ENCODE measurements at places on chromosomes 6 and 20. TPM values are rescaled to one million over a fixed set of nuclear protein-coding genes. Genes with fewer than 3 reads are reported as not detected.
A peak's percentile ranks its signal among the peaks of the same experiment; 100 is the strongest.

BLOC1S5 gene
- 33.7 TPM for polyA plus RNA-seq

DDO gene
- not detected for polyA plus RNA-seq

GHRH gene
- polyA plus RNA-seq, result not detected

PRL gene
- polyA plus RNA-seq, result 2.4 TPM

TRMT11 gene
- 9.4 TPM for polyA plus RNA-seq

MYL9 gene
- polyA plus RNA-seq, result not detected

GRCh38 chr20:62858058-62858830 lies 3.4 kb downstream of the TCFL5 start:
- no peak overlapping the region for H3K4me3 ChIP-seq
- no peak for DNase-seq
- H3K4me1 ChIP-seq, result peaks cover 17% of the 10 kb centered on the region
- H3K27ac ChIP-seq, result no peak overlapping the region
- H3K36me3 ChIP-seq, result peaks cover 15% of the 10 kb centered on the region
- H3K27me3 ChIP-seq, result no peaks in the 10 kb centered on the region

DNA sequence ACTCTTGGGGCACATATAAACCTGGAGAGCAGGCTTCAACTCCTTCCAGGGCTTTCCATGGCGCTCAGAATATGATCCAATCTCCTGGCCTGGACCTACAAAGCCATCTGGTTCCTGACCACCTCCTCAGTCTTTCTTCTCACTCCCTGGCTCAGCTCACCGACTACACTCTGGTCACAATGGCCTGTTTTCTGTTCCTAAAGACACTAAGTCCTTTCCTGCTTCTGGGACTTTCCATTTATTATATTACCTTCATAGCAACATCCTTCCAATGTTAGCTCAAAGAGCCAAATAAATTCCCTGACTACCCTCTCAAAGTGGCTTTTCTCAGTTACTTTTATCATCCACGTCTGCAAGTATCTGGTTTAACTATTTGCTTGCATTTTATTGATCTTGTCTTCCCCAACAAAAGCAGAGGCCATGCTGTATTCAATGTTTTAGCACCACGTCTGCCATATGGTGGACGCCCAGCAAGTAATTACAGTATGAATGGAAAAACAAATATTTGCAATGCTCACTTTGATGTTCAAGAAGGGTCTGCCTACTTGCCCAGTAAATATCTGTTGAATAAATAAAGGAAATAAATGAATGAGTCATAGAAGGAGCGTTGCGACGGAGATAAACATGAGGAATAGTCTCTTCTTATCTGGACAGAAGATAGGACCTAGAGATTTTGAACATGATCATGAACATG lies 328.4 kb downstream of the ESR1 start:
- H3K27me3 ChIP-seq, result no peaks in the 10 kb centered on the region
- peaks cover 35% of the 10 kb centered on the region for H3K36me3 ChIP-seq
- peak overlapping the region; percentile 44 for H3K27ac ChIP-seq

- peak overlapping the region; percentile 63 for H3K27ac ChIP-seq
- H3K4me3 ChIP-seq, result no peak overlapping the region
- no peak for DNase-seq
- H3K4me1 ChIP-seq, result no peaks in the 10 kb centered on the region
- no peaks in the 10 kb centered on the region for H3K36me3 ChIP-seq
Measured at GRCh38 chr6:6331393-6331792, 10.9 kb upstream of the F13A1 start.

DNA sequence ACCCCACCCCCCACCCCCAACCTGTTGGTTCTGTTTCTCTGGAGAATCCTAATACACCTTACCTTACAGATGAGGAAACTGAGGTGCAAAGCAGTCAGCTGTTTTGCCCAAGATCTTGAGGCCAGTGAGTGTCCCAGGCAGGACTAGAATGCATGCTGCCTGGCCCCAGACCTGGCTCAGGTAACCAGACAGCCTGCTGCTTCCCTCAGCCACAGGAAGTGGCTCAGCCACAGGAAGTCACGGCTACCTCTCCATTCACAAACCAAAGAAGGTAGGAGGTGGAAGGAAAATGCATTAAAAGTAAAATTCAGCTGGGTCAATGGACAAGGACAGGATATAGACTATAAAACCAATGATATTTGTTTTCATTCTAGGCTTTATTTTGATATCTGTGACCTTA lies 517.6 kb downstream of the CD83 start:
- peaks cover 8% of the 10 kb centered on the region for H3K27me3 ChIP-seq
- no peak for DNase-seq
- H3K4me1 ChIP-seq, result peaks cover 47% of the 10 kb centered on the region
- peak overlapping the region; percentile 75 for H3K4me3 ChIP-seq
- H3K36me3 ChIP-seq, result no peaks in the 10 kb centered on the region

GRCh38 chr6:37442416-37443215 lies 9.6 kb downstream of the CMTR1 start:
- H3K4me3 ChIP-seq, result peak overlapping the region; percentile 66
- H3K36me3 ChIP-seq, result peaks cover 33% of the 10 kb centered on the region
- H3K4me1 ChIP-seq, result peaks cover 25% of the 10 kb centered on the region
- peak overlapping the region; percentile 69 for H3K27ac ChIP-seq
- no peak for DNase-seq

GRCh38 chr20:34458631-34459030 lies 57.6 kb upstream of the DYNLRB1 start:
- peaks cover 73% of the 10 kb centered on the region for H3K36me3 ChIP-seq
- H3K4me1 ChIP-seq, result peaks cover under 1% of the 10 kb centered on the region
- peak overlapping the region; percentile 47 for H3K27ac ChIP-seq
- DNase-seq, result no peak

- DNase-seq, result no peak
- no peak overlapping the region for H3K4me3 ChIP-seq
- H3K4me1 ChIP-seq, result no peaks in the 10 kb centered on the region
- peaks cover 22% of the 10 kb centered on the region for H3K27me3 ChIP-seq
Measured at GRCh38 chr20:57317316-57317788, 12.3 kb upstream of the SPO11 start.

- DNase-seq, result no peak
- H3K27me3 ChIP-seq, result no peaks in the 10 kb centered on the region
- H3K4me3 ChIP-seq, result no peak overlapping the region
- H3K36me3 ChIP-seq, result no peaks in the 10 kb centered on the region
Measured at GRCh38 chr6:89618026-89618425, 20.5 kb downstream of the LYRM2 start.

DNA sequence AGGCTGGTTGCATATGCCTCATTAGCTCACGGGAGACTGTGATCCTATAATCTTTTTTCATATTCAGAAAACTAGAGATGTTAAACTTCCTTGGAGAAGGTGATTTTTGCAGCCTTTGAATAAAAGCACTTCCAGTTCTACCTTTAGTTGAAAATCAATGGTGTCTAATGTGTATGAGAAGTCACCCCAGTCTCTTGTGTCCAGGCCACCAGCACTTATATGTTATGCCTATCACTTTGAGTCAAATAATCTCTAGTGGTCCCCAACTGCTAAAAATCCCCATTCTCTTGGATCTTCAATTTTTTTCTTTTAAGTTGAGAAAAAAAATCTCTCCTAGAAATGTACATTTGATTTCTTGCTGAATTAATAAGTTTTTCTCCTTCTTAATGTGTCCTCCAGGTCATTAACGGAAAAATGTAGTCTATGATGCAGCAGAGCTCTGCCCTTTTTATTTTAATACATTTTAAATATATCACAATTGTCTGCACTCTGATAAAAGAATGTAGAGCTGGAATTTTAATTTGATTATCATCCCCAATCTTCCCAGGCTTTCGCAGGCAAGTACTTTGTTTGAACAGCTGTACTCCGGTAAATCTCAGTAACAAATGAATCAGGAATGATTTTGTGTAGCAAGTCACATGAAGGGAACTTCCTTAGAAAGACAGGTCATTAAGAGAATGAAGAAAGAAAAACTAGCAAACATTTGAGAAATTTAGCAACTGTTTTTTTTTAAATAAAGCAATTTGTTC lies 147.0 kb downstream of the SOX4 start:
- H3K4me1 ChIP-seq, result no peaks in the 10 kb centered on the region
- H3K27ac ChIP-seq, result no peak overlapping the region
- H3K4me3 ChIP-seq, result no peak overlapping the region
- no peaks in the 10 kb centered on the region for H3K27me3 ChIP-seq
- no peak for DNase-seq

DNA sequence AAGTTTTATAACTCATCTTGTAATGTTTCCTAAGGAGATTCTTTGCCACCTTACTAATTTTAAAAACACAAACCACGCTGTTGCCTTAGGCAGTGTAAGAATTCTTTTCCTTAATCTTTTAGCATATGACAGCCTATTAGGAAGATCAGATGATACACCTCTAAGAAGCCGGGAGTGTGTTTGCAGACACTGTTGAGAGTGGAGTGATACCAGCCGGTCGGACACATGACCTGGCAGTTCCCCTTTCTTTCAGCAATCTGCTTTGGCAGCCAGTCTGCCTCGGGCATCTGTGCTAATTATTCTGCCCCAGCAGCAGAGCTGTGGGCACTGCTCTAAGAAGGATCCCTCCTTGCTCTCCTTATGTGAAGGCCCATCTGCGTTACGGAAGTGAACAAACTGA lies 50.9 kb downstream of the PLCB4 start:
- no peak overlapping the region for H3K4me3 ChIP-seq
- no peak overlapping the region for H3K27ac ChIP-seq

DNA sequence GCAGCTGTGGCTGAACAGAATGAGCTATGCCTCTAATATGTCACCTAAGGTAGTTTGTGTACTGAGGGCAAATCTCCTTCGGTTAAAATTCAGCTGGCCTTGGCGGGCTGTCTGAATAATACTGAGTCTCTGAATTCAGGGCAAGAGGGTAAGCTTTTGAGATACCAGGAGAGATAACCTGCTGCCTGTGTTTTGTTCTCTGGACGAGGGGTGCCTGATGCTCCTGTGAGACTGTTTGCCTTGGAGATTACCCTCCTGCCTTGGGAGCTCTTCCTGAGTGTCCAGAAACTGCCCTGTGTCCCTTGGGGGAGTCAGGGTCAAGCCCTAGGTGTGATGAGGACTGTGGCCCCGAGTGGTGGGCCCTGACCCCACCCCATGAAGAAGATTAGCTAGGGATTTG lies 282.9 kb downstream of the KIF16B start:
- DNase-seq, result no peak
- no peaks in the 10 kb centered on the region for H3K4me1 ChIP-seq
- no peak overlapping the region for H3K27ac ChIP-seq
- peaks cover 31% of the 10 kb centered on the region for H3K36me3 ChIP-seq

GRCh38 chr6:161204866-161205557 lies 68.8 kb downstream of the AGPAT4 start:
- no peaks in the 10 kb centered on the region for H3K4me1 ChIP-seq
- H3K27ac ChIP-seq, result no peak overlapping the region
- H3K4me3 ChIP-seq, result no peak overlapping the region

- peaks cover 12% of the 10 kb centered on the region for H3K27me3 ChIP-seq
- peaks cover 13% of the 10 kb centered on the region for H3K36me3 ChIP-seq
- no peak overlapping the region for H3K27ac ChIP-seq
- no peak overlapping the region for H3K4me3 ChIP-seq
Measured at GRCh38 chr6:170008294-170008785, 256.9 kb downstream of the ERMARD start.

GRCh38 chr20:10255846-10256245 lies 37.2 kb downstream of the SNAP25 start:
- H3K4me3 ChIP-seq, result no peak overlapping the region
- DNase-seq, result no peak
- no peak overlapping the region for H3K27ac ChIP-seq
- H3K4me1 ChIP-seq, result no peaks in the 10 kb centered on the region
- H3K27me3 ChIP-seq, result peaks cover 19% of the 10 kb centered on the region

GRCh38 chr6:25435416-25435985 lies 156.3 kb downstream of the CARMIL1 start:
- no peak overlapping the region for H3K27ac ChIP-seq
- H3K36me3 ChIP-seq, result no peaks in the 10 kb centered on the region
- no peak overlapping the region for H3K4me3 ChIP-seq

- H3K27me3 ChIP-seq, result peaks cover 2% of the 10 kb centered on the region
- DNase-seq, result no peak
- H3K4me3 ChIP-seq, result no peak overlapping the region
- H3K36me3 ChIP-seq, result no peaks in the 10 kb centered on the region
- no peaks in the 10 kb centered on the region for H3K4me1 ChIP-seq
Measured at GRCh38 chr6:53947780-53948179, 153.0 kb downstream of the LRRC1 start.

- H3K4me1 ChIP-seq, result no peaks in the 10 kb centered on the region
- no peak overlapping the region for H3K4me3 ChIP-seq
- DNase-seq, result no peak
Measured at GRCh38 chr6:87791029-87791428, 89.0 kb upstream of the AKIRIN2 start.

DNA sequence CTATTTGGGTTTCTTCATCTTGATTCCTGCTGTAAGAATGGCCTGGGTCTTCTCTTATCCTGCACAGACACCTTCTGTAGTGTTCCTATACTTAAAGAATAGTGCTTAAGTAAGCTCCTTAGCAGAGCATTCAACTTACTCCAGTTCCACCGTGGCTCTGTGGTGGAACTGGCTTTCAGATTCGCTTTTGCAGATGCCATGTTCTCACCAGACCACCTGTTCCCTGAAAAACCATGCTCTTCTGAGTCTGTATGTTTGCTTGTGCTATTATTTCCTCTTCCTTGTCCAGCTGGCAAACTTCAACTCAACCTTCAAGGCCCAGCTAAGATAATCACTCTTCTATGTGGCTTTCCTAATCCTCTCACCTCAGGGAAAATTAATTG lies 4.9 kb downstream of the ELMO2 start:
- peak overlapping the region; percentile 70 for H3K4me3 ChIP-seq
- no peak for DNase-seq
- no peaks in the 10 kb centered on the region for H3K36me3 ChIP-seq
- no peaks in the 10 kb centered on the region for H3K27me3 ChIP-seq

DNA sequence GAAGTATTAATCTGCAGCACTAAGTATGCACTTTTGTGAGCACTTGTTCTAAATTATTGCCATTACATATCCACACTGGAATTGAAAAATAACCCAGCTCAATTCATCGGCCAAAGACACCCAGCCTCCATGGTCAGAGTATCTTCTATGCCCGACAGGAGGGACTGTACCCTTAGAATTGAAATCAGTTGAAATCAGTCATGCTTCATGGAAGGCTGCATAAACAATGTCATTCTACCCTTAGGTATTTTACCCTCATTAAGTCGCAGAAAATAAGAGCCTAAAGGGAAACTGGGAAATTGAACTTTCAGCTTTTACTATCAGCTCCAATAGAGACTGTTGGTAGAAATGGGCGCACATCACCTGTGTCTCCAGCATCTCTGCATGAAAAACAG lies 2.9 kb upstream of the RAMACL start:
- no peaks in the 10 kb centered on the region for H3K36me3 ChIP-seq
- no peaks in the 10 kb centered on the region for H3K27me3 ChIP-seq
- DNase-seq, result no peak
- H3K4me1 ChIP-seq, result peaks cover 34% of the 10 kb centered on the region
- H3K4me3 ChIP-seq, result no peak overlapping the region
- H3K27ac ChIP-seq, result no peak overlapping the region

Data from naive thymus-derived CD8-positive, alpha-beta T cell (primary cell).